ENCODE measurements at places on chromosomes 2 and 18.

DNA sequence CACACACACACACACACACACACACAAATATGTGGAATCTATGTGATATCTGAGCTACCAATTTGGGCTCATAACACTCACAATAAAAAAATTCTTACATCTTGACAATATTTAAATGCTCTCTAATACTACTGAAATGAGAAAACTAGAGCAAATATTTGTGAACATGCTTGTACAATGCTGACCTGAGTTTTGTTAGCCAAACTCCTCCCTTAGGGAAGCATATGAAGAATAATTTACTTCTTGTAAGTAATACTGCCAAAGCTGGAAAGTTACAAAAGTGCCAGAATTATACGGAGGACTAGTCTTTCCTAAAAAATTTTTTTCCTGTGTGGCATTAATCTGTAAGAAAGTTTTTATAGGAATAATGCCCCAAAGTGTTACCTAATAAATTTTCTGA is 18.5 kb downstream of the MBD2 start:
- DNase-seq = peak; percentile 14

GRCh38 chr18:62957885-62958472 is 242.6 kb downstream of the PHLPP1 start:
- DNase-seq = peak; percentile 55

DNA sequence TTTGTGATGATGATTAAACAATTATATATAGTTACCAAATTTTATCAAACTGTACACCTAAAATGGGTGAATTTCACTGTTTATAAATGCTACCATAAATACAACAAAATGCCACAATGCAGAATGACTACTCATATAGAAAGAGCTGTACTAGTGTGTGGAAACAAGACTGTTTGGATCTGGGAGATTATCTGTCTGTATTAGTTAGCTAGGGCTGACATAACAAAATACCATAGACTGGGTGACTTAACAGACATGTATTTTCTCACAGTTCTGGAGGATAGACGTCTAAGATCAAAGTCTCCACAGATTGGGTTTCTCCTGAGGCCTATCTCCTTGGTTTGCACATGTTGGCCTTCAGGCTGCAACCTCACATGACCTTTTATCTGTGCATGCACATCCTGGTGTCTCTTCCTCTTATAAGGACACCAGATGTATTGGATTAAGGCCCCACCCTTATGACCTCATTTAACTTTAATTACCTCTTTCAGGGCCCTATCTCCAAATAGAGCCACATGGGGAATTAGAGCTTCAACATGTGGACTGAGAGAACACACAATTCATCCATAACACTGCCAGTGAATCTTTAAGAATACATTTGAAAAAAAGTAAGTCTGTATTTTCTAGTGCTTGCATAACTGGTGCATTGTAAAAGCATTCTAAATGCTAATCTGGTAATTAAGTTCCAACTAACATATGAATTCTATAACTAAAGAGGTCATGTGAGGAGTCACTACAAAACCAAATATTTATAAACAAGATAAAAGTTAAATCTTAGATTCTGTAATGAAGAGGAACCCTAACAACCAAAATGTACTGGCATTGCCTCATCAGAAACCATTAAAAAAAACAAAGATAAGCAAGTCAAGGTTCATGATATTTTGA is 699.6 kb downstream of the NYAP2 start:
- no peak for DNase-seq

- peak; percentile 62 for DNase-seq
These were observed 338.0 kb upstream of the GYPC start for GRCh38 chr2:126317790-126318431.

GRCh38 chr2:154280543-154280942 is 408.8 kb downstream of the GALNT13 start:
- DNase-seq = no peak

- peak; percentile 38 for DNase-seq
These were observed 23.7 kb upstream of the ROCK2 start for GRCh38 chr2:11368059-11368572.

- peak; percentile 82 for DNase-seq
These were observed 654 bp upstream of the ASB1 start for GRCh38 chr2:238425979-238426567.

- no peak for DNase-seq
These were observed 91.7 kb downstream of the NRP2 start for GRCh38 chr2:205773989-205774388.
